Psoas muscle (tissue), 8 donors: ENCODE measurements at places on chromosomes 1 and 21. TPM values are rescaled to one million over a fixed set of nuclear protein-coding genes. Genes with fewer than 3 reads are reported as not detected.

Gene PLPP3
- 35.5 TPM for total RNA-seq

Gene LYPLA2
- total RNA-seq = 30.5 TPM

Gene MTARC1
- 6.4 TPM for total RNA-seq

DNA sequence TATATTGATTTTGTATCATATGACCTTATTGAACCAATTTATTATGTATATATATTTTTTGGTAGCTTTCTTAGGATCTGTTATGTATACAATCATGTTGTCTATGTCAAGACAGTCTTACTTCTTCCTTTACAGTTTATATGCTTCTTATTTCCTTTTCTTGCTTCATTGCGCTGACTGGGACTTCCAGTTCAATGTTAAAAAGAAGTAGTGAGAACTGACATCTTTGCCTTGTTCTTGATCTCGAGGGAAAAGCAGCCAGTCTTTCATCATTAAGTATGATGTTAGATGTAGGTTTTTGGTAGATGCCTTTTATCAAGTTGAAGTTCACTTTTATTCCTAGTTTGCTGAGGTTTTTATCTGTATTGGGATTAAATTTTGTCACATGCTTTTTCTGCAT, 17.5 kb downstream of the MAN1C1 start:
- no peak for DNase-seq

- DNase-seq = no peak
Observed at GRCh38 chr1:93595743-93596142, 85.9 kb downstream of the BCAR3 start.

- DNase-seq = no peak
Observed at GRCh38 chr1:54135436-54136120, 17.2 kb downstream of the CDCP2 start.

- DNase-seq = no peak
Observed at GRCh38 chr1:26522073-26522472, 7.5 kb upstream of the RPS6KA1 start.

GRCh38 chr1:233261206-233261605, 34.3 kb downstream of the PCNX2 start:
- no peak for DNase-seq
